ENCODE measurements at places on chromosomes 12 and 14.

GRCh38 chr14:65371784-65372183, 40.7 kb upstream of the FUT8 start:
- H3K4me3 ChIP-seq, result no peak overlapping the region
- peak overlapping the region; percentile 61 for H3K27ac ChIP-seq
- no peak for DNase-seq

DNA sequence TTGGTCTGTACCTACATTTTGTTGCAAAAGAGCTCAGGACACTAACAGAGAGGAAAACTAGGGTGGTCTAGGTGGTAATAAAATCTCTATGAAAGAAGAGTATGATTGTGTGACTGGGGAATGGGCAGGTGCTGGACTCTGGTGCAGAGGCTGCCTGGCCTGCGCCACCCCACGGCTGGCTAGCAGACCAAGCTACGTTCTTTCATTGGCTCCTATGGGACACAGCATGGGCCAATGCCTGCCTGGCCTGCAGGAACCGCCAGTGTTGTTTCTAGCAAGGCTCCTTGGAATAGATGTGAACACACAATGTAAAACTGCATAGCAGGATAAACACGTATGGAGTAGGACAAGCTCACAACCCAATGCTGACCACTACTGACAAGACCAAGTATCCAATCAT, 51.7 kb upstream of the CORO1C start:
- H3K27ac ChIP-seq, result no peak overlapping the region
- H3K27me3 ChIP-seq, result no peaks in the 10 kb centered on the region
- H3K36me3 ChIP-seq, result peaks cover 6% of the 10 kb centered on the region

DNA sequence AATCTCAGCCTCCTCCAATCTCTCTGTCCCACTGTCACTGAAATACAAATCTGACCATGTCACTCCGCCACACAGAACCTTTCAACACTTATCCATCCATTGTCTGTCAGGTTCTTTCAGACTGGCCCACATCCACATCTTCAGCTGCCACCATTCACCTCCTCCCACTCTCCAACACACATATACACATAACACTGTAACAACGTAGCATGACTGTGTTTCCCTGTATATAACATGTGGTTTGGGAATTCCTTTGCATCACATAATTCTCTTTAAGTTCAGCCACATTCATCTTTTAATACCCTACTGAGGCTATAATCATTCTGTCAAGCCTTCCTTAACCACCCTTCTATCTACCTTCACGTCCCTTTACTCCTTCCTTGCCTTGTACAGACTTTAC, 99.2 kb downstream of the PPP2R5E start:
- no peaks in the 10 kb centered on the region for H3K4me1 ChIP-seq
- H3K36me3 ChIP-seq, result peaks cover 1% of the 10 kb centered on the region
- H3K27ac ChIP-seq, result no peak overlapping the region
- H3K4me3 ChIP-seq, result no peak overlapping the region

DNA sequence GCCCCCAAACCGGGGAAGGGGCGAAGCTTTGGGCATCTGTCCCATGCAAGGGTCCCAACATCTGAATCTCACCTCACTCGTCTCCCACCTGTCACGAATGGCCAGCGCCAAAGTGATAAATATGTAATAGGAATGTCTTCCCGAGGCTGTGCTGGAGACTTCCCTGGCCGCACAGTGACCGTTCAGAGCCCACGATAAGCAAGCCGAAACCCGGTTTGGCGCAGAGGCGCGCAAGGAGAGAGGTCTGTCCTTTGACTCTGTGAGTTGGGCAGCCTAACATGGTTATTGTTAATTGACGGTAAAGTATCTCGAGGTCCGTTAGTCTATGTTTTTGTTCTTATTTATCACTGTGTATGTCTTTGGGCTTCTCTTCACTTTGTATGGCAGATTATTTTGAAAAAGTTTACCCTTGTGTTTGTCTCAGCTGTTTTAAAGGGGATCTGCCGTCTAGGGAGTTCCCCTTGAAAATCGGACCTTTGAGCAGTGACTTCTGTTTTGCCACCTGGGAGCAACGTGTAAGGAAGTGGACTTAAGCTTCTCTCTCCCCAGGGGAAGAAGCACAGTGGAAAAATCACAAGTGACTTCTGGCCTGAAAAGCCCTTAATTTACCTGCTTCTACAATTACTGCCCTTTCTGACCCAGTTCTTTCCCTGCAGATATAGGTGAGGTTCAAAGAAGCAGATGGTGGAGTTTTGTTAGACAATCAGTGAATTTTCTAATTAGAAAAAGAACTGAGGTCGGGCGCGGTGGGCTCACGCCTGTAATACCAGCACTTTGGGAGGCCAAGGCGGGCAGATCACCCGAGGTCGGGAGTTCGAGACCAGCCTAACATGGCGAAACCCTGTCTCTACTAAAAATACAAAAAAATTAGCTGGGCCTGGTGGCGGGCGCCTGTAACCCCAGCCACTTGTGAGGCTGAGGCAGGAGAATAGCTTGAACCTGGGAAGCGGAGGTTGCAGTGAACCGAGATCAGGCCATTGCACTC, 1.1 kb upstream of the TM9SF1 start:
- no peaks in the 10 kb centered on the region for H3K27me3 ChIP-seq
- DNase-seq, result peak; percentile 36
- peaks cover 4% of the 10 kb centered on the region for H3K36me3 ChIP-seq
- H3K4me1 ChIP-seq, result peaks cover 15% of the 10 kb centered on the region

DNA sequence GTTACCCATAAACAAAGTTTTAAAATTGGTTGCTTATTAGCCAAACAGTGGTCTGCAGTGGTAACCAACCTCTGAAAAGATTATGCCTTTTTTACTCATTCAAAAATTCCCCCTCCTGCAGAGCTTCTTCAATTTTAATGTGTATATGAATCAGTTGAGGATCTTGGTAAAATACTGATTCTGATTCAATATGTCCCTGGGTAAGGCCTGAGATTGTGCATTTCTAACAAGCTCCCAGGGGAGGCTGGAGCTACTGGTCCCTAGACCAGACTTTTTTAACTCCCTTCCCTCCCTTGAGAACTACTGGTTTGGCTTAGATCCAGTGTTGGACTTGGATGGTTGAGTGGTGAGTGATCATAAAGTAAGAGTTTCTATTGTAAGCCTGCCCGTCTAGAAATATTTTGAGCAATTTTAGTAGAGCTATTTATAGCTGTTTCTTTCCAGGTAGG, 90.2 kb downstream of the FUT8 start:
- peak; percentile 62 for DNase-seq
- H3K27ac ChIP-seq, result peak overlapping the region; percentile 65
- no peaks in the 10 kb centered on the region for H3K36me3 ChIP-seq
- H3K4me1 ChIP-seq, result peaks cover 21% of the 10 kb centered on the region

GRCh38 chr14:98937712-98938505, 334.1 kb downstream of the BCL11B start:
- DNase-seq, result no peak
- H3K27ac ChIP-seq, result no peak overlapping the region
- no peaks in the 10 kb centered on the region for H3K27me3 ChIP-seq
- H3K36me3 ChIP-seq, result no peaks in the 10 kb centered on the region

All from GM12878 (cell line).